Bronchial epithelial cell (primary cell): ENCODE measurements at places on chromosomes 16 and 17. TPM values are rescaled to one million over a fixed set of nuclear protein-coding genes. Genes with fewer than 3 reads are reported as not detected.

Gene CRHR1
- not detected in 2 replicates for total RNA-seq

Gene AOC3
- total RNA-seq: 0.26 TPM in 2 replicates

Gene SCNN1G
- 0.38 TPM in 1 of 2 replicates, not detected in the other for total RNA-seq

Gene GCGR
- total RNA-seq: not detected in 2 replicates

Gene SOX15
- total RNA-seq: 23.4 and 41.7 TPM in 2 replicates

Gene SENP3
- total RNA-seq: 94.7 and 129 TPM in 2 replicates
